ENCODE measurements at places on chromosomes 2 and 18. TPM values are rescaled to one million over a fixed set of nuclear protein-coding genes. Genes with fewer than 3 reads are reported as not detected.

GRCh38 chr18:56982766-56983165, 164.1 kb upstream of the BOD1L2 start:
- H3K27me3 ChIP-seq = no peaks in the 10 kb centered on the region
- no peak overlapping the region for H3K27ac ChIP-seq
- no peaks in the 10 kb centered on the region for H3K4me1 ChIP-seq
- DNase-seq = no peak
- no peak overlapping the region for H3K4me3 ChIP-seq
- H3K36me3 ChIP-seq = peaks cover 3% of the 10 kb centered on the region

DNA sequence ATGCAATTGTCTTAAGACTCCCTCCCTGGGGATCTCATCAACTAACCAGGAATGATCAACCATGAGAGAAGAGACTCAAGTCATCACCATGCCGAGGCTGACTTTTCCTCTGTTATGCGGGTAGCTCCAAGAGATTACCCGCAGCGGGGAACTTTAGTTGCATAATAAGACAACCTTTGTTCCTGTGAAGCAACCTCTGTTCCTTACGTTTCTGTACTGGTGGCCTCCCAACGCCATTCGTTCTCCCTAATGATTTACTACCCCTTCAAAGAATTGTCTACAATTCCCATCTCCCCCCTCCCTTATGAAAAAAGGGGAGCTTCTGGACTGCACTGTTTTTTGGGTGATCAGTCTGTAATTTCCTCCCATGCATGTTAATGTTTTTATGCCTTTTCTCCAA, 66.1 kb upstream of the LRPPRC start:
- DNase-seq = no peak
- no peaks in the 10 kb centered on the region for H3K36me3 ChIP-seq
- no peak overlapping the region for H3K27ac ChIP-seq
- H3K4me1 ChIP-seq = no peaks in the 10 kb centered on the region
- no peaks in the 10 kb centered on the region for H3K27me3 ChIP-seq

MARCO gene
- not detected for total RNA-seq

DNA sequence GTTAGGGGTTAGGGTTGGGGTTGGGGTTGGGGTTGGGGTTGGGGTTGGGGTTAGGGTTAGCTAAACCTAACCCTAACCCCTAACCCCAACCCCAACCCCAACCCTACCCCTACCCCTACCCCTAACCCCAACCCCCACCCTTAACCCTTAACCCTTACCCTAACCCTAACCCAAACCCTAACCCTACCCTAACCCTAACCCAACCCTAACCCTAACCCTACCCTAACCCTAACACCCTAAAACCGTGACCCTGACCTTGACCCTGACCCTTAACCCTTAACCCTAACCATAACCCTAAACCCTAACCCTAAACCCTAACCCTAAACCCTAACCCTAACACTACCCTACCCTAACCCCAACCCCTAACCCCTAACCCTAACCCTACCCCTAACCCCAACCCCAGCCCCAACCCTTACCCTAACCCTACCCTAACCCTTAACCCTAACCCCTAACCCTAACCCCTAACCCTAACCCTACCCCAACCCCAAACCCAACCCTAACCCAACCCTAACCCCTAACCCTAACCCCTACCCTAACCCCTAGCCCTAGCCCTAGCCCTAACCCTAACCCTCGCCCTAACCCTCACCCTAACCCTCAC, 24.1 kb upstream of the RABL2A start:
- peaks cover 7% of the 10 kb centered on the region for H3K4me1 ChIP-seq
- peak overlapping the region; percentile 94 for H3K27ac ChIP-seq
- no peak for DNase-seq
- H3K27me3 ChIP-seq = no peaks in the 10 kb centered on the region
- H3K4me3 ChIP-seq = peak overlapping the region; percentile 90

DNA sequence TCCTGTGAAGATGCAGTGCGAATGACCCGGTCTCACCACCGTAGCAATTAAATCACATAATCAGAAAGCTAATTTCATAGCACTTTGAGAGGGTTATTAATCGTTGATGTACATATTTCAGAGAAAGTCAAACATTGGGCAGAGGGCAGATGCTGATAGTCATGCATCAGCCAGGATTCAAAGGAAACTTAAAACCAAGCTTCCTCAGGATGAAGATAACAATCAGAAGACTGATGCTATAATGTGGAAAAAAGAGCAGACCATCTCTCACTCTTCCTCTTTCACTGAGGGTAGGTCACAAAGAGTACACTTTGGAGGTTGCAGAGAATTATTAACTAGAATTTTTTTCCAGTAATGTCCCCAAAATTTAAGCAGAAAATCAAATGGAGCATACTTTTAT, 1027.7 kb upstream of the ZEB2 start:
- H3K4me1 ChIP-seq = no peaks in the 10 kb centered on the region
- H3K36me3 ChIP-seq = no peaks in the 10 kb centered on the region
- no peak overlapping the region for H3K4me3 ChIP-seq

REG3A gene
- total RNA-seq = not detected

Measured in activated CD4-positive, alpha-beta T cell treated with anti-CD3 and anti-CD28 coated beads, Interleukin-2, amount 10 ng/mL, durations not matched to agents 7 days and 5 days (primary cell).